GM12865 (cell line): ENCODE measurements at places on chromosomes 7 and 10.

GRCh38 chr7:24982917-24983316 lies 2.9 kb upstream of the OSBPL3 start:
- no peak for DNase-seq

DNA sequence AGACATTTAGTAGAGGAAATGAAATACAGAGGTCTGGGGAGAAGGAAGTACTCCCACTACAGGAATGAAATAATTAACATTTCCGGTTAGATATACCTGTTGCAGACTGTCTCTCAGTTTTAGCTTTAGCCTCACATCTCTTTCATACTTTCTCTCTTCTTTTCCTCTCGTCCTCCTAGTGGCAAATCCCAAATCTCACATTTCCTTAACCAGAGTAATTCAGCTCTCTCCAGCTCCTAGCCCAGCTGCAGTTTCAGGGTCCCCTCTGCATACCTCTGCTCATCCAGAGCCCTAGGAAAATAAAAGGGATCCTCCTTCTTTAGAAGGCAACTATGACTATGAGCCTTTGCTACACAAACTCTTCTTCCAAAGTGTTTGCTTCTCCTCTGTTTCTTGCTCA lies 643.2 kb downstream of the PHTF2 start:
- no peak for DNase-seq

- no peak for DNase-seq
Observed at GRCh38 chr7:49308787-49309186, 384.4 kb downstream of the CDC14C start.

GRCh38 chr7:146028251-146028750 lies 88.3 kb upstream of the CNTNAP2 start:
- DNase-seq, result no peak

- peak; percentile 78 for DNase-seq
Observed at GRCh38 chr7:142632271-142633134, 116.8 kb upstream of the PRSS1 start.

GRCh38 chr10:120593693-120594092 lies 136.7 kb downstream of the PLPP4 start:
- no peak for DNase-seq

- DNase-seq, result no peak
Observed at GRCh38 chr10:24681572-24682088, 42.1 kb downstream of the ARHGAP21 start.

DNA sequence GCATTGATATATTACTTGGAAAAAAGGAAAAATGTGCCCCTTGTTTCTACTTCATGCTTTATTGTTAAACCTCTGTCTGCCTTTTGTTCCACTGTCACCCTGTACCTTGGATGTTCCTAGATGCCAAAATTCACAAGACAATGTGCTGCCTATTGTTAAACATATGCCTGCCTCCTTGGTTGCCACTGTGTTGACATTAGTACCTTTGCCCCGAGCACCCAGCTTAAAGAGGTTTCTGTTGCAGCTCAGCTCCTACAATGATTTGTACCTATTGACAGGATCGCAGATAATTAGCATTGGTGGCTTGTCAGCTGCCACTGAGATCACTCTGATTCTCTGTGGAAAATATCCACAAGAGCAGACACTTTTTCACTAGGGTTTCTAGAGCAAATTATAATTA lies 188.0 kb downstream of the KCND2 start:
- no peak for DNase-seq

- DNase-seq, result no peak
Observed at GRCh38 chr10:71289421-71290130, 29.5 kb upstream of the SLC29A3 start.

- no peak for DNase-seq
Observed at GRCh38 chr10:97406064-97406463, 4.9 kb upstream of the RRP12 start.

GRCh38 chr7:112162142-112162766 lies 43.9 kb downstream of the DOCK4 start:
- no peak for DNase-seq

DNA sequence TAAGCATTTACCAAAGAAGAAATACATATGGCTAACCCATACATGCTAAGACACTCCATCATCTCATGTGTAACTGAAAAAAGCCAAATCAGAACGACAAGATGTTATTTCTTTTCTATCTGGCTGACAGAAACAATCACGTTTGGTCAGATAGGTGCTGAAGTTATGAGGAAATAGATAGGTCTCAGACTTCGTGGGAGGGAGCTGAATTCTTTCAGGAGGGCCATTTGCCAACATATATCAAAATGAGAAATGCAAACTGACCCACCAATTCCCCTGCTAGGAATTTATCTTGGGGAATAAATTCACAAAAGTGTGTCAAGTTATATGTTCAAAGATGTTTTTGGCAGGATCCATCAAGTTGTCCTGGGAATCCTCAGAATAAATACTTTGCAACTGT lies 32.6 kb downstream of the SH3PXD2A start:
- DNase-seq, result no peak

- no peak for DNase-seq
Observed at GRCh38 chr7:30804078-30804661, 33.0 kb downstream of the MINDY4 start.

DNA sequence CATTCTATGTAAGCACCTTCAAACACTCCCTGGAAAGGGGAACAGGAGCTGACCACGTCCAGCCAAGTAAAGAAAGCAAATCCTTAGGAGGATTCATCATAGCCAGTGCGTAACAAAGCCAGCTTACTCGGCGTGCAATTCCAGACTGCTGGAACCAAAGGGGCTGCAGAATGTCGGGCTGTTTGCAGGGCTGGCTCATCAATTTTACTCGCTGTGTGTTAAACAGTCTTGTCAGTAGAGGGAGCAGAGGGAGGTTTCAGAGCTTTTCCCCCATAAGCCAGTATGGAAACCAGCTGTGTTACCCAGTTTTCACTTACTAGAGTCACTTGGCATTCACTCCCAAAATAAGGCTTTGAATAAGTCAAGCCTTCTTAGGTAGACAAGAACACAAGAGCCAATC lies 127.1 kb downstream of the KMT2E start:
- peak; percentile 25 for DNase-seq

DNA sequence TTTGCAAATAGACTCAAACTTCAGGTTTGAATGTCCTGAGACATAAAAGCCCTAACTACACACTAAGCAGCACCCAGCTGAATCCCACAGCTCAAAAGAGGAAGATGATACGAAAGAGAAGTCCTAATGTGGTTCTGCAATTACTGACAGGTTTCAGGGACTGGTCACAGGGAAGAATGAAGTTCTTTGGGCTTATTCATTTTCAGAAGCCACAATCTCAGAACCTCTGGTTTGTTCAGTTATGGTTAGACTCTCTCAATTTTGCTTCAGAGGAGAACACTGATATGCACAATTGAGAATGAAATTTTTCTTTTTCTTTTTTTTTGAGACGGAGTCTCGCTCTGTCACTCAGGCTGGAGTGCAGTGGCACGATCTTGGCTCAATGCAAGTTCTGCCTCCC lies 94.6 kb upstream of the FAM180A start:
- DNase-seq, result peak; percentile 76

GRCh38 chr7:1846331-1847065 lies 176.4 kb downstream of the ELFN1 start:
- DNase-seq, result no peak

DNA sequence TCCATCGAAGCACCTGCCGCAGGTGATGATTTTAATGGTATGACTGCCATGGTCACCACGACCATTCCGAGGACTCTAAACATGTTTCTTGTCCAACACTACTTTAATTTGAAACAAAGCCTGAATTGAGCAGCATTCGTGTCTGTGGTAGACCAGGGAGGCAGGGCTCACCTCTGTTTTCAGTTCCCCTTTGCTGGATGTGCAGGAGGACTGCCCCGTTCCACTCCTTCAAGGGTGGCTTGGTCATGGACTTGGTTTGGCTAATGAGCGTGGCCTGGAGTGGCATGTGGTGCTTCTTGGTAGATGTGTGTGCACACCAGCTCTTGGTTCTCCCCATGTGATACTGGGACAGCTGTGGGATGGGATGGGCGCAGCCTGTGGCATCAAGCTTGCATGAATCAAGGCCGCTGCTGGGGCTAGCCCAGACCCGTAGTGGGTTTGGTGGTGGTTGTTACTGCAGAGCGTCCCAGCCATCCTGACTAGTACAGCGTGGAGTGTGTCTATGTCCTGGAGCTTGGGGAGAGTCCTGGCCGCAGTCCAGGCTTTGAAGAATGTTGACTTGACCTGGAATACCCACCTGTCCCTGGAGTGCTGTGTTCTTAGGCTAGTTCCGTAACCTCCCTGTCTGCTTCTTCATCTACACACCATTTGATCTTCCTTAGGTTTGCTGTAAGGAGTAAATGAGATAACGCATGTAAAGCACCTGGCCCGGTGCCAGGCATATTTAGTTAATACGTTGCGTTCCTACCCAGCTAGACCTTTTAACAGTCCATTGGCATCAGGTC lies 34.8 kb downstream of the MGMT start:
- peak; percentile 18 for DNase-seq
